Common myeloid progenitor, CD34-positive (primary cell): ENCODE measurements at places on chromosomes 4 and X.

DNA sequence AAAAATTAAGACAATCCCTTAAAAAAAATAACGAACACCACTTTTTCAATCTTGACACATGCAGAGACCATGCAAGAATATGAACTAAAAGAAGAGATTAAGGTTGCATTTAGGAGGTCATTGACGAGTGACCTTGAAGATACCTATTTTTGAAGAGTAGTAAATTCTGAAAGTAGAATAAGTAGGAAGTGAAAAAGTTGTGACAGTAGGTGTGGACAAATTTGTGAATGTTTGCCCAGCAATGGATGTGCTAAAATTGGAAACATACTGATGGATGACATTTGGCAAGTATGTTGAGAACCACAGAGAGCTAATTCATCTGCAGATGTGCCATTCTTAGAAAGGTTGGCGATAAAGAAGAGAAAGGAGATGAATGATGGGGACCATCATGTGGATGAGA, 213.7 kb upstream of the VCX3A start:
- H3K4me1 ChIP-seq: no peaks in the 10 kb centered on the region
- no peaks in the 10 kb centered on the region for H3K27me3 ChIP-seq
- DNase-seq: no peak
- no peaks in the 10 kb centered on the region for H3K36me3 ChIP-seq
- H3K27ac ChIP-seq: no peak overlapping the region
- H3K4me3 ChIP-seq: no peak overlapping the region

- DNase-seq: no peak
- H3K36me3 ChIP-seq: no peaks in the 10 kb centered on the region
- no peak overlapping the region for H3K4me3 ChIP-seq
- no peak overlapping the region for H3K27ac ChIP-seq
- no peaks in the 10 kb centered on the region for H3K27me3 ChIP-seq
- no peaks in the 10 kb centered on the region for H3K4me1 ChIP-seq
Observed at GRCh38 chr4:182351485-182351884, 108.3 kb downstream of the TENM3 start.

DNA sequence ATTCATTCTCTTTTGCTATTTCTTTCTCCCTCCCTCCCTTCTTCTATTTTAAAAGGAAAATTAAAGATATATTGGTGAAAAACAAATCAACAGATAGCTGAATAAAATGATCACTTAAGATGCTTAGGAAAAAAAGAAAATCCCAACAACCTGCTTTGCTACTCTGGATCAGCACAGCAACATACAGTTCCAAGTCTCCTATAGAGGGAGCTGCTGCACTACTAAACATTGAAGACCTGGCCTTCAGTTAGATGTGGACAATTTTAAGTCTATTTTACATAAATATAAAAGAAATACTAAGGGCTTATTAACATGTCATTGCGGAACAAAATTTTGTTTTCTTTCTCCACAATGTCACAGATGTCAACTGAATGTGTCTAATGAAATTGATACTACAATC, 226.4 kb downstream of the MAGEB5 start:
- DNase-seq: peak; percentile 1
- H3K4me1 ChIP-seq: no peaks in the 10 kb centered on the region
- H3K36me3 ChIP-seq: no peaks in the 10 kb centered on the region

- no peak for DNase-seq
- peaks cover 3% of the 10 kb centered on the region for H3K36me3 ChIP-seq
- no peak overlapping the region for H3K4me3 ChIP-seq
- H3K27ac ChIP-seq: no peak overlapping the region
- H3K27me3 ChIP-seq: no peaks in the 10 kb centered on the region
- peaks cover 6% of the 10 kb centered on the region for H3K4me1 ChIP-seq
Observed at GRCh38 chr4:6788123-6788522, 5.6 kb downstream of the KIAA0232 start.

- H3K4me3 ChIP-seq: no peak overlapping the region
- H3K4me1 ChIP-seq: peaks cover 4% of the 10 kb centered on the region
- no peaks in the 10 kb centered on the region for H3K27me3 ChIP-seq
- H3K36me3 ChIP-seq: no peaks in the 10 kb centered on the region
Observed at GRCh38 chr4:145218251-145218650, 37.9 kb upstream of the OTUD4 start.

DNA sequence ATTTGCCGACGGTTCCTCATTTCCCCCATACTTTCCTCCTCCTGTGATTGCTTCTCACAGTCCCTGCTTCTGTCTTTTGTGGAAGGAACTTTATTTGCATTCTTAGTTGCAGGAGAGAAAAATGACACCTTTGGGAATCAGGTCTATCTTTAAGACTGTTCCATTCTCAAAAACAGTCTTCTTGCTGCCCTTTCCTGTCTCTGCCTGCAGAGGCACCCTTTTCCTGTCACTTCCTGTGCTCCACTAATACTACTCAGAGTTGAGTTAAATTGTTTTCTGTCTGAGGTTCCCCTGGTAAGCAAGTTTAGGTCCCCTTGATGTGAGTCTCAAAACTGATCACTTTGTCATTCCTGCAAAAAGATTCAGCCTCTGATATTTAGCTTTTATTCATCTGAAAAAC, 208.8 kb upstream of the CLNK start:
- H3K4me1 ChIP-seq: peaks cover 12% of the 10 kb centered on the region
- no peak overlapping the region for H3K27ac ChIP-seq
- H3K36me3 ChIP-seq: no peaks in the 10 kb centered on the region
- H3K4me3 ChIP-seq: no peak overlapping the region
- peak; percentile 41 for DNase-seq
- H3K27me3 ChIP-seq: no peaks in the 10 kb centered on the region
